ENCODE measurements at places on chromosomes 3 and 15.

DNA sequence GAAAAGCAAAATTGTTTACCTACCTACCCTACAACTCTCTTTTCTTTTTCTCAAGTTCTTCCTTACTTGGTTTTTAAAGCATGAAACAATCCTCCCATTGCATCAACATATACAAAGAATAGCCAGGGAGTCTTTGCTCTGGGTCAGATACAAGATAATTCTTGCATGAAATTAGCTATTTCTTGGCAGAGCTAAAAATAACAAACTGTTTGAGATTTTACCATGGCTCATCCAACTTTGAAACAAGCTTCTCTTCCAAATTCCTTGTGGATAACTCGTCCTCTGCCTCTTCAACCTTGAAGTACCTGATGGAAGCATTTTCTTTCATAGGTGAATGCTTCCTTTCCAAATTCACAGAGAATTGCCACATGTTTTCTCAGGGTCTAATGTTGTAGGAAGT is 9.2 kb upstream of the CBLB start:
- no peak for DNase-seq

DNA sequence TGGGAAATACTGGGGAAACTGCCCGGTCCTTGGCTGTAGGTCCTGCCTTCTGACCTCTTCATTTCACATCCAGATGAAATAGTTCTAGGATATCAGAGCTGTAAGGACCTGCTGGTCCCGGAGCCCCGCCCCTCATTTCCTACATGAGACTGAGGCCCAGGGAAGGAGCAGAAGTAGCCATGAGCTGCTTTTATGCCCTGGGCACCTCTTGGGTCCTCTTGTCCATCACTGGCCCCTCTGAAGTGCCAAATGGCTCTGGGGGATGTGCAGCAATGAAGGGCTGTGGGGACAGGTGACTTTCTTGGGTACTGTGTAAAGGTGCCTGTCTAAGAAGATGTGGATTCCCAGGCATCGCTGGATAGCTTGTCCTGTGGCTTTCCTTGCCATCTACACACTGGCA is 40.3 kb upstream of the ESYT3 start:
- no peak for DNase-seq

DNA sequence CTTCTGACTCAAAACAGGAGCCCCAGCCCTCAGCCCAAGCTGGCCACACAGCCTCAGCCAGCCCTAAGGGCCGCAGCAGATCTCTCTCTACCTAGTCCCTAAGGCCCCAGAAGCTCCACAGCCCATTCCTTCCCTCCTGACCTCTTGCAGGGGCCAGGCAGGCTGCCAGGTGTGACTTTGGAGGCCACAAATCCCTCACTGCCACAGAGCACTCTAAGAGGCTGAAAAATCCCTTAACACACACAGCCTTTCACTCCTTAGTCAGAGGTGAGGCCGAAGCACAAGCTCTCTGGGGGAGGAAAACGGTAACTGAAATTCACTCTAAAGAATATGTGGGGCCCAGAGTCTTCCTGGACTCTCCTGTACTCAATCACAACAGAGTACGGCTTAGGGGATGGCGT is 23.3 kb downstream of the LRRC2 start:
- DNase-seq = no peak

DNA sequence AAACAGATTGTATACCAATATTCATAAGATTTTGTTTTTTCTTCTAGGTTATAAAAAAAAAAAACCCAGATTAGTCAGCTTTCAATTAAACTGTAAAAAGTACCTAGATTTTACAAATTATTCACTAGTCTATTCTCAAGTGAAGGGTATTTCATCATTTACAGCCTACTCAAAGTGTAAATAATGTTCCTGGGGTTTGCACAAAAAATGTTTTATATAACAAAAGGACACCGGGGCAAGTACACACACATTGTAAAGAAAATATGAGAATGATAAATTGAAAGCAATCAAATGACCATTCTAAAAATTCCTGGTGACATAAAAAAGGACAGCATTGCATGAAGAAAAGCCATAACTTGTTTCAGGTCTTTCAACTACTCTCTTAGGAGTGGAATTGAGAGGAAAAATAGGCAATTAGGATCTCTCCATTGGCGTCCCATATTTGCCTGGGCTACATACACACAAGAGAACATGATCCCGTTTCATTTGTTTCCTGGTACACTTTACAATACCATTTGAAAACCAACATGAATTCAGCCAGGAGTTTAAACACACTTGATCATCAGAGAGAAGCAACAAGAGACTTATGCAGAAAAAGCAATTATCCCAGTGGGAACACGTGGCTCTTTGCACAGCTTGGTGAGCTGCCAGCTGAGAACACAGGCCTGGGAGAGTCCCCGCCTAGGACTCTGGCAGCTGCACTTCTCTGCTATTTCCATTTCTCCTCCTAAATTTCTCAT is 1039.2 kb downstream of the ROBO1 start:
- DNase-seq = no peak

DNA sequence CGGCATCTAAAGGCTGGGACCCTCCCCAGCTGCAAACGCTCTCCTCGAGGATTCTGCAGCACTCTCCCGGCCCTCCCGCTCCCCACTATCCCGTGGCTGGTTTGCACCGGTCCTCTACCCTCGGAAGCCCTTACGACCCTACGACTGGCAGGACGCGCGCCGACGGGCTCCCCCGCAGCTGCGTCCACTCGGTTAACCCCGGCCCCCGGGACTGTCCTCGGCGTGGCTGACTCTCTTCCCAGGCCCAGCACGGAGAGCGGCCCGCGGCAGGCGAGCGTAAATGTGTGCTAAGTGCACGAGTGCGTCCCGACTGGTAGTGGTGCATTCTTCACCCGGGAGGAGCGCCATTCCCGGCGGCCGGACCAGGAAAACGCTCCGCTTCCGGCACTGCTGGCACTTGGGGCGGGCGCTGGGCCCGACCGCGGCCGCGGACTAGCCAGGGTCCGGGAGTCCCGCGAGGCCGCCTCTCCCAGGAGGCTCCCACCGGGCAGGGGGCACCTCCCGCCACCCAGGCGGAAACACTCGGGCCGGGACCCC is 508 bp downstream of the GORASP1 start:
- DNase-seq = no peak

- no peak for DNase-seq
These were observed 17.4 kb upstream of the CLDN18 start for GRCh38 chr3:137992592-137992991.

- DNase-seq = no peak
These were observed 260.3 kb downstream of the ADAMTS17 start for GRCh38 chr15:100081454-100081853.

- peak; percentile 10 for DNase-seq
These were observed 609 bp downstream of the GOLGA8A start for GRCh38 chr15:34436956-34437442.

DNA sequence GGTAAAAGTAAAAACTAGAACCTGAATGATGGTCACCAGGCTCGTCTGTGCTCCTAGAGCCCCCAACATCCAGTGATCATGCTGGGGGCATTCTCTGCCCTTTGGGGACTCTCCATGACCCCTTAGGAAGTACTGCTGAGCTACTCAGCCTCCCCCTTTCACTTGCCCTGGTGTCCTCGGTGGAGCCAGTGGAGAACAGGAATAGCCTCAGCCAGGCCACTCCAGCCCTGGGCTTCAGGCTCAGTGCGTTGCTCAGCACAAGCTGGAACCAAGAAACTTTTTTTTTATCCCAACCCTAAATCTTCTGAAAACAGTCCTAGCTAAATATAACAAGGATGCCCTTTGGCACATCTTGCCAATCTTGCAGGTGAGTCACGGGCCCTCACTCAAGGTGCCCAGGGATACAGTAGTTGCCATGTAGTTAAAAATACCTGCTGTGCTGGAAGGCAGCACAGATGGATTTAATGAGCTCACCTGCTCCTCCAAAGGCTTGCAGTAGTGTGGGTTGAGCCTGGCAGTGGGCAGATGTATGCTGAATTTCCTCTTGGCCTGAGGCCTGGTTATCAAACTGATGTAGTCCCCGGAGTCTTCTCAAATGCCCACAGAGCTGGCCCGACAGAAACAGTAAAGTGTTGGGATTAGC is 46.9 kb upstream of the TMEM158 start:
- no peak for DNase-seq

GRCh38 chr3:114450008-114450596 is 156.3 kb downstream of the TIGIT start:
- DNase-seq = no peak

DNA sequence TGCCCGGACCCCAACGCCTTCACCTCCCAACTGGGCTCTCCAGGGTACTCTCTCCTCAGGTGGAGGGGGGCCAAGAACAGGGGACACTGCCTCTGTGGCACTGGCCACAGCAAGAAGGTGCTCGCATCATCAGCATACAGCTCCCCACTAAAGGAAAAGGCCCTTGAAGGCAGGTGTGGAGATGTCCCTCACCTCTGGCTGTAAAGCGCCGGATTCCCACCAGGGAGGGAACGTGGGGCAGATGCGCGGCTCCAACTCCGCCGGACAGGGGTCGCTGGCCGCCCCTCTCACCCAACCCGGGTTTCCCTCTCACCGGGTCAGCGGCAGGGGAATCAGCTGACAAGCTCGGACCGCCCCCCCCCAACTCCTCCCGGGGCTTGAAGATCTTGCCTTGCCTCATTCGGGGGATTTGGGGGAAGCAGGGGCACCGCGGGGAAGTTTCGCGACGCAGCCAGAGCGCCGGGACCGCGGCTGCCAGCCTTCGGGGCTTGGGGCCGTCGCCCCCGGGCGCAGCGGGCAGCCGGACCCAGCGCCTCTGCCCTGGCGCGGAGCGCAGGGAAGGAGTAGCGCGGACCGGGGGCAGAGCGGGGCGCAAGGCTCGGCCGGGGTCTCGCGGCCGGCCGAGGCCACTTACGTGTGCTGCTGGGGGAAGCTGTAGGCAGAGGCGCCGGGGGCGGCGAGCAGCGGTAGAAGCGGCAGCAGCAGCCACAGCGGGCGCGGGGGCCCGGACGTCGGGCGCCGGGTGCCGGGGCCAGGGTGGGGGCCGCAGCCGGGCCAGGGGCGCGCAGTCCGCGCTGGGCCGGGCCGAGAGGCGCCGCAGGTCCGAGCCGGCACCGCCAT is 630 bp downstream of the CACNA2D2 start:
- DNase-seq = no peak

DNA sequence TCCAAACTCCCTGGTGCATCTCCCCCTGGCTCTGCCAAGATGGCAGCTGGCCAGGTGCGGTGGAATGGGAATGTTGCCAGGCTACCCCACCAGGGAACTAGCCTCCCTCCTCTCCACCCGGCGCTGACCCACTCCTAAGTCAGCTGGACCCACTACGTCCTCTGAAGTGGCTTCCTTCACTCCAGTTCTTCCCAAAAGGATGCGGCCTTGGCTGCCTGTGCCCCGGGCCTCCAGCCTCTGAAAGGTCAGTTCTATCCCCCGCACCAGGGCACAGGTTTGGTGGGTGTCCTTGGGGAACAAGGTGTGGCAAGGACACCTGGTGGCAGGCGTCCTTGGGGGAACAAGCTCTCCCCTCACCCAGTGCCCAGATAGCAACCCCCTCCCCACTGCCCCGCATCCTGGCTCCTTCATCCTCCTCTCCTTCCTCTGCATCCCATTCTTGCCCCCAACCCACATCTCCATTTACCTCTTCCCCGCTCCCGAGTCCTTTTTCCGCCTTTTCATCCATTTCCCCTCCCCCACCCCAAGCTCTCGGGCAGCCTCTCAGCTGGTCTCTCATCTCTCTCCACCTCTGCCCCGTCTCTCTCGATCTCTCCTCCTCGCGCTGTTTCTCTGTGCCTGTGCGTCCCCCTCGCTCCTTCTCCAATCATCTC is 54.0 kb downstream of the LHFPL4 start:
- DNase-seq = no peak

DNA sequence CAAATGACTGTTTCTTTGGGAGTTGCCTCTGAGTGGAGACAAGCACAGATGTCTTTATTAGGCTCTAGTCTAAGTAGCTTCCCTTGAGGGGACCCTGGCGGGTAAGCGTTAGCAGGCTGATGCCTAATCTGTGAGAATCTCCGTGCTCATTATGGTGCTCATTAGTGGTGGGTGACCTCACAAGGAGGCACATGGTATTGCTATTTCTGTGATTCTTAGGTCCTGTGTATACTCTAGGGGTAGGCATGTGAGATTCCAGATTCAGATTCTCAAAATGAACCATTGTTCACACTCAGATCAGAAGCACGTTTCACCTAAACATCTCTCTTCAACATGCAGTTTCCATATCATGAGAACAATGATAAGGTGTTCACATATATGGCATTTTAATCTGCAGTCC is 809.7 kb downstream of the NR2F2 start:
- no peak for DNase-seq

GRCh38 chr3:127209155-127209839 is 16.4 kb downstream of the PRR23E start:
- no peak for DNase-seq

GRCh38 chr3:186259612-186260383 is 102.2 kb downstream of the DGKG start:
- peak; percentile 30 for DNase-seq

DNA sequence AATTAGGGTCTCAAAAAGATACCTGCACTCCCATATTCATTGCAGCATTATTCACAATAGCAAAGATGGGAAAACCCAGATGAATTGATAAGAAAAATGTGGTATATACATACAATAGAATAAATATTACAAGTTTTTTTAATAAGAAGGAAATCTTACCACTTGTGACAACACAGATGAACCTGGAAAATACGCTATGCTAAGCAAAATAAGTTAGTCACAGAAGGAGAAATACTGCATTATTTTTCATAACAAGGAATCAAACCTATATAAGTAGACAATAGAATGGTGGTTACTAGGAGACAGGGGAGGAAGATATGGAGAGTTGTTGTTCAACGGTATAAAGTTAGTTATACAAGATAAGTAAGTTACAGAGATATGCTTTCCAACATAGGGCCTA is 130.0 kb downstream of the GSK3B start:
- DNase-seq = no peak

DNA sequence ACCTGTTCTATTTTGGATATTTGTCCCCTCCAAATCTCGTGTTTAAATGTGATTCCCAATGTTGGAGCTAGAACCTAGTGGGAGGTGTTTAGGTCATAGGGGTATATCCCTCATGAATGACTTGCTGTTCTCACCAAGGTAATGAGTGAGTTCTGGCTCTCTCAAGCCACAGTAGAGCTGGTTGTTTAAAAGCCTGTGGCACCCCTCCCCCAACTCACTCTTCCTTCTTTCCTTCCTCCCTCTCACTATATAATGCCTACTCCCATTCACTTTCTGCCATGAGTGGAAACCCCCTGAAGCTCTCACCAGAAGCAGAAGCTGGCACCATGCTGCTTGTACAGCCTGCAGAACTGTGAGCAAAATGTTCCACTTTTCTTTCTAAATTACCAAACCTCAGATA is 341.1 kb downstream of the SI start:
- no peak for DNase-seq

GRCh38 chr15:67047149-67047661 is 18.2 kb upstream of the SMAD3 start:
- DNase-seq = no peak

- DNase-seq = no peak
These were observed 109.7 kb downstream of the MFSD1 start for GRCh38 chr3:158911586-158911985.

GRCh38 chr15:76309601-76310330 is 1.5 kb downstream of the ETFA start:
- no peak for DNase-seq
